ENCODE measurements at places on chromosomes 2 and 18. TPM values are rescaled to one million over a fixed set of nuclear protein-coding genes. Genes with fewer than 3 reads are reported as not detected.

DNA sequence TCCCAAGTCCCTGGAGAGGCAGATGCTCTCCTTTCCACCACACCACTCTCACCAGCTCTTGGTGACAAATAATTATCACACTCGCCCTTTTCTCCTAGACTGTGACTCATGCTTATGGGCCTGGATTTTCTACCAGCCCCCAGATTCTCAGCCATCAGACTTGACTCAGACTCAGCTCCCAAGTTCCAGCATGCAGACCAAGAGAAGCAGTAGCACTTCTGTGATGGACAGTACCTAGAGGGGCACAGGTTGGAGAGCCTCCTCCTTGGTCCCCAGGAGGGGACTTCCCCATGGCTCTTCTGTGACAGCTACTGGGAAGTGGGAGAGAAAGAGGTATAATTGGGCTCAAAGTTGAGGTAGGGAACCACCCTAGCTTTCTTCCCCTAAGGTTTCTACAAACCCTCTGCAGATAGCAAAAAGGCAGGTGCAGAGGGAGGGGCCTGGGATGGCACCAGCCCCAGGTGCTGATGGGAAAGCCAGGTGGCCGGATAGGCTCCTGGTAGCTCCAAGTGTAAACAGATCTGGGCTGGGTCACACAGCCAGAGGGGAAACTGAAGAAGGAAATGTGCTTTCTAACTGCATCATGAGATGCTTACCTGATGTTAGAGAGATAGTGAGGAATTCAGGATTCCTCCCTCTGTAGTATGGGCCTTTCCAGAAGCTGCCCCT is 4.1 kb downstream of the TCF23 start:
- no peak for DNase-seq

- no peak for DNase-seq
Measured at GRCh38 chr18:11882636-11883035, 25.5 kb downstream of the MPPE1 start.

DNA sequence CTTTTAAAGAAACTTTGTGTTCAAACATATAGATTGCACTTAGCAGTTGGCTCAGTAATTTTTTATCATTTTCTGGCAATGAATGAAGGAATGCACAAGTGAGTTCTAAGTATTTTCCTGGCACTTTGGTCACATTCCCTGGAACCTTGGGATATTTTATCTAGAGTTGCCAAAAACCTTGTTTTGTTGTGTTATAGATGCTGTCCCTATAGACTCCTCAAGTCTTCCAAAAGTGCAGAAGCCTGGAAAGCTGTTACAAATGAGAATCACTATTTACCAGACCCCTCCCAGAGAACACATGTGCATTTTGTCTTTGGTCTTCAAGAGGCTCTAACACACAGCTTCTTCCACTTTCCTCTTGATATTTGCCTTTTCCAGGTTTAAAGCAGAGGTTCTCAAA is 108.3 kb downstream of the RND3 start:
- no peak for DNase-seq

UNC80 gene
- total RNA-seq: not detected

CROCC2 gene
- total RNA-seq: not detected

Measured in CD8-positive, alpha-beta T cell (primary cell).